ENCODE measurements at places on chromosomes 1 and 21.
A peak's percentile ranks its signal among the peaks of the same experiment; 100 is the strongest.

DNA sequence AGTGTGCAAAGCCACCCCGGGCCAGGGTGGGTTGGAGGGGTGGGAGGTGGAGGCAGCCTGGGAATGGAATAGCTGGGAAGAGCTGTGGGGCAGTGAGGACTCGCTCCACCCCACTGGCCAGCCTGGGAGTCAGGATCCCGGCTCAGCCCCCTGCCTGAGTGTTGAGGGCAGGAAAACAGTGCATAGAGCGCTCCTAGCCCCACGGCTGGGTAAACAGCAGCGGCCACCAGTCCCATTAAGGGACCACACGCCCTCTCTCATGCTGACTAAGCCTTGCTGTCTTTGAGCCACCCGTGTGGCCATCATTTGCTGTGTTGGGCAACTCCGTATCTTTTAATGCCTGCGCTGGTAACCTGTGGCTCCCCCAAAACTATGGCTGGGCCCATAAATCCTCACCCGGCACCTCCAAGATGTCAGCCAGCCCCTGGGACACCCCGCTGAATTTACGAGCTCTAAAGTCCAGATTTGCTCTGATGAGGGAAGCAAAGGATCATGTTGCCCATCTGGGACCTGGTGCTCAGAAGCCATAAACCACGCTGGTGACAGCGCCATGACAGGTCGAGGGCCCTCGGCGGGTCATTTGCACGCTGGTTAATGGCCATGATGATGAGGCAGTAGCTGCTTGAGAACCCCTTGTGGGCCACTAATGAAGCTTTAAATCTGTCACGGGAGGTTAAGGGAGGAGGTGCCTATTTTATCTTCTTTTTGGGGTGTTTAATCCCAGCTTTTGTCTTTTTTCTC is 34.9 kb downstream of the SYF2 start:
- no peak for DNase-seq

DNA sequence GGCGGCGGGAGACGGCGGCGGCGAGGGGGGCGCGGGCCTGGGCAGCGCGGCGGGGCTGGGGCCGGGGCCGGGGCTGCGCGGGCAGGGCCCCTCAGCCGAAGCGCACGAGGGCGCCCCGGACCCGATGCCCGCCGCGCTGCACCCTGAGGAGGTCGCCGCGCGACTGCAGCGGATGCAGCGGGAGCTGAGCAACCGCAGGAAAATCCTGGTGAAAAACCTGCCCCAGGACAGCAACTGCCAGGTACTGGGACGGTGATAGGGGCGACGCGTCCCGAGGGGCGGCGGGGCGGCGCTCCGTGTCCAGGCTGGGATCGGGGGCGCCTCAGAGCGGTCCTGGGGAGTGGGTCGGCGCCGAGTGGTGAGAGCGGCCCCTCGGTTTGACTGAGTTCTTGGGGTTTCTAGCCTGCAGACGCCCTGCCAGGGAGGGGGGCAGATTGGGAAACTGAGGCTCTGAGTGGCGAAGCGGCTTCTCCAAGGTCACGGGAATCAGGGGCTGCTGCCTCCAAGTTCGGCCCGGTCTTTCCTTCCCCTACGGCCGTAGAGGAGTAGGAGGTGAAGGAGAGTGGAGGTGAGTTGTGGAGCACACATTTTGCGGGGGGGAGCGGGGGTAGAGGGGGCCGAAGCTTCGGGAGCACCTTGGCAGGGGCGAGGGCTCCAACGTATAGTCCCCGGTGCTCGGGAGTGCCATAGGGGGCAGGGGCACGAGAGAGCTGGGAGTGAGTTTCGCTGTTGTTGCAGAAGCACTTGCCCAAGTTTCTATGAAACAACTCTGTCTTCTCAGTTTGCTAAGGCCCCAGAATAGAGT is 508 bp downstream of the RAVER2 start:
- DNase-seq: peak; percentile 46

DNA sequence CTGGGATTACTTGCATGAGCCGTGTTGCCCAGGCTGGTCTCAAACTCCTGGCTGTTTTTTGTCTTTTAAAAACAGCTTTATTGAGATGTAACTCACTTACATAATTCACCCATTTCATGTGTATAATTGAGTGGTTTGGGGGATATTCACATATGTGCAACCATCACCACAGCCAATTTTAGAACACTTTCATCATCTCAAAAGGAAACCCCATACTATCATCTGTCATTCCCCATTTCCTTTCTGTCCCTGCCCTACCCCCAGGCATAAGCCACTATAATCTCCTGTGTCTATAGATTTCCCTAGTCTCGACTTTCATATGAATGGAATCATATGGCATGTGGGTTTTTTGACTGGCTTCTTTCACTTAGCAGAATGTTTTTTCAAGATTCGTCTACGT is 43.3 kb downstream of the GPR137B start:
- no peak for DNase-seq

DNA sequence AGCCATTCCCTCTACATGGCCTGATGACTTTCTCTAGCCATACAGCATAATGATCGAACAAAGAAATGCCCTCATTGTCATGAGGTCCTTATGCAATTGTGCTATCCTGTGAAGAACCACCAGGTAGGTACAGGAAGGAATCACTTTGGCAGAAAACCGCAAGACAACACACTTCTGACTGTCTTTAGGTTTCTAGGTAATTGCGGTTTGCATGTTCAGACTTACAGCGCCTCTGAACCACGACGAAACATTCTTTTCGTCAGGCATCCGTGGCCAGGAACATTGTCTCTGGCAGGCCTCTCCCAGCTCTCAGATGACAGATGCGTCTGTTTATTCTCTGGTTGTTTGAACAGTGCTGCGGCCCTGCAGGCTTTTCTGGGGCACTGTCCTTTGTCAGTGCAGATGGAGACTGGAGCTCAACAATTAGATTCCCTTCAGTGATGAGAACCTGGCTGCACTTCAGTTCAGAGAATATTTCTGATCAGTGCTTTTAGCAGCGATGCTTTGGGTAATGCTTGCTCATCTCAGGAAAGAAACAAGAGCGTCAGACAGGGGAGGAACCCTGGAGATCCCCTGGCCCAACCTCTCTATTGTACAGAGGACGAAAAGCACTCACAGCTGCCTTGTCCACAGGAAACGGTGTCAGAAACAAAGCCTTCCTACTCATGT is 63.4 kb downstream of the B3GALT5 start:
- DNase-seq: peak; percentile 19

DNA sequence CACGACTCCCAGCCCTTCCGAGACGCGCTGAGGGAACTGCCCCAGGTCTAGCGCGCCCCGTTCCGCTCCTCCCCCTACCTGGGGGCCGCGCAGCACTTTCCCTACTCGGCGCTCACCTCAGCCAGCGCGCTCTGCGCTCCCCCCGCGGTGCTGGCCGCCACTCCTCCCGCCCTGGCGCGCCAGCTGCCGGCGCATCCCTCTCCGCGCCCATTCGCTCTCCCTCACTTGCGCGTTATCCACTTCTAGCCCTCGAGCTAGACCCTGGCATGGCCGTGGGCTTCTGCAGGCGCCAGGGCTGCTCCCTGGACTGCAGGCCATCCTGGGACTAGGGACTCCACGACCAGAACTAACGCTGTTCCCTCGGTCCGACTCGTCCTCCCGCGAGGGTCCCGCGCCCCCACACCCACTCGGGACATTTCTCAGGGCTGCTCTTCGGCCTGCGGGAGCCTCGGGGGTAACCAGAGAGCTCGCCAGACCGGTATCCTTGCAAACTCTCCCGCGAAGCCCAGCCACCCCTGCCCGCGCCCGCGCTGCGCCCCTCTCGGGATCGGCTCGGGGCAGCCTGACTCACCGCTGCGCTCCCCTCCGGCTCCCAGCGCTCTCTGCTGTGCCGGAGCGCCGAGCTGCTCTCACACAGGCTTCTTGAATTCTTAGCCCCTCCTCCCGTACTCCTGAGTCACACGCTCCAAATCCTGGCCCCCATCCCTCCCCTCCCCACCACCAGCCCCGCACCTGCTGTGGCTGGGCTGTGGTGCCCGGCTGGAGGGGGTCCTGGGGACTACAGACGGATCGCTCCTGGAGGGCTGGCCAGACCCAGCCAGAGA is at the start of gene NGF:
Gene NGF, minus strand, starts transcription at position 617 of the 824 bp plus-strand sequence. CDS start 51,454 bp downstream, outside the sequence.
- DNase-seq: peak; percentile 73

DNA sequence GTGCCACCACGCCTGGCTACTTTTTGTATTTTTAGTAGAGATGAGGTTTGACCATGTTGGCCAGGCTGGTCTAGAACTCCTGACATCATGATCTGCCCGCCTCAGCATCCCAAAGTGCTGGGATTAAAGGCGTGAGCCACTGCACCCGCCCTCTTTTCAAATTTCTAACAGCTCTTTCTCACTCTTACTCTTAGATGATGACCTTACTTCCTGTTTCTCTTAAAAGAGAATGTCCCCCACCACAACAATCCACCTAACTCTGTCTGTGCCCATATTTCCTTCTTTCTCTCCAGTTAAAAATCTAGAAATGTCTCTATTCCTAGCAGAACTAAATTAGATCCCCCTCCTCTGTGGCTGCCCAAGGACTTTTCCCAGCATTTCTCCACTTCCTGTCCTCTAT is 46.6 kb upstream of the RGS2 start:
- no peak for DNase-seq

- no peak for DNase-seq
These were observed 170.7 kb downstream of the NEGR1 start for GRCh38 chr1:72111662-72112061.

GRCh38 chr1:2951856-2952255 is 69.4 kb upstream of the ACTRT2 start:
- no peak for DNase-seq

DNA sequence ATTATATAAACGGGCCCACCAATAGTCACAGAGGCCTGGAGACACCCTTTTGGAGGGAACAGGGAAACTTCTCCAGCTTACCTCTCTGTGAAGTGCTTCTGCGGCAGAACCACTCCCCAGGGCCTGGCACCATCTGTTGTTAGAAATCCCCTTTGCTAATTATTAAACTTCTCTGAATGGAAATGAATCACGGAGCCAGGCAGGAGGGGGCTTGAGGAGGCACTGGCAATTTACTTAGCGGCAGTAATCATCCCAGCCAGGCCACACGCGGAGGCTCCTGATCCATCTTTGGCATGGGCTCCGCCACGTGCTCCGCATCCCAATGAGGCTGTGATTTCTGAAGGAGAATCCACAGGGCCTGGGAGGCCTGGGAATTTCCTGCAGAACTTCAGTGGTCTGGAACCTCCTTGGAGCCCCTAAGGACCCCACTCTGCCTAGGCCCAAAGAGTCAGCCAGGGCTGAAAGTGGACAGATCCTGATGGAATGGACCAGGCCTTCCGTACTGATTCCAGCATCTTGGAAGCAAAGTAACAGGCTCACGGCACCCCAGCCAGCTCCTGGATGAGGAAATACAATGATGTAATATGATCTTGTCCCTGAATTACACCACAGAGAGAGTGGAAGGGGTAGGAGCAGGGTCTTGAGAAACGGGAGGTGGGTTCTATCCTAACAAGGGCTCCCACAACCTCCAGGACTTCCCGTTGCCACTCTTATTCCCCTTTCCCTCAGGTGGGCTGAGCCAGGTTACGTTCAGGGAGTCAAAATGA is 62.3 kb downstream of the GRIK3 start:
- no peak for DNase-seq

- no peak for DNase-seq
These were observed 125.3 kb upstream of the HMGB4 start for GRCh38 chr1:33738536-33738935.

- peak; percentile 33 for DNase-seq
These were observed 34.4 kb downstream of the PALMD start for GRCh38 chr1:99680270-99680669.

GRCh38 chr1:13832536-13832935 is 132.5 kb downstream of the PRDM2 start:
- no peak for DNase-seq

DNA sequence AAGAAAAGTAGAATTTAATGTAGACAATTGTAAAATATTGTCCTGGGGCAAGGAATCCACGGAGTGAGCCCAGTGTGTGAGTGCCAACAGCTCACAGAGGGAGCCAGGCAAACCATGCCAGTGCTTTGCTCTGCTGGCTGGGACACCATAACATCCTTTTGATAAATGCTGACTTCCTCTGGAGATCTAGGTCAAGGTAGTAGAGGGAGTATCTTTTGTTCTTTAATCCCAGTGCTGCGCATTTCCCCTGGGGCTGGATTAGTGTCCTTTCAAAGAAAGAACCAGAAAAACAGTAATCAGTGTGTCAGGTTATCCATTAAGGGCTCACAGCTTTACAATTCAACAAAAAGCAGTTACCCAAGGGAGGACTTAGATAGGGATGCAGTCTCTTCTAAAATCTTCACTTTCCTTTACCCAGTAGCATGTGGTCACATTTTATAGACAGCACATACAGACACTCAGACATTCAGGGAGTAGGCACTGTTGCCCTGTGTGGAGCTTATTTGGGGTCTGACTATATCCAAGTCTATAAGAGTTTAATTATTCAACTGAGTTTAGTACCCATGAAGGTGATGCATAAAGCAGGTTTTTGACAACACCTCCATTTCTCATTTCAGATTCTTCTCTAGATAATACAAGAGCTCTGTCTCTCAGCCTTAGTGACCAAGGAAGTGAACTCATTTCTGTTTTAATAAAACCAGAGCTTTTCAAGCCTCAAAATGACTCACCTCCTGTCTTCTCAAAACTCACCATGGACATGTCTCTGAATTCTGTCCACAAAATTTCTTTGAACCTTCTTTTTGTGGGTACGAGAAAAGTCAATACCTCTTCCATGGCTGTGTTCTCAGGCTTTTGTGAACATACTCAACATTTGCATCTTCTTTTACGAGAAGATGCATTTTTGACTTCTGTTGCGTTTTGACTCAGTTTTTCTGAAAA is 215.3 kb downstream of the BRINP2 start:
- peak; percentile 51 for DNase-seq

GRCh38 chr1:245589906-245590305 is 435.1 kb downstream of the KIF26B start:
- DNase-seq: no peak

DNA sequence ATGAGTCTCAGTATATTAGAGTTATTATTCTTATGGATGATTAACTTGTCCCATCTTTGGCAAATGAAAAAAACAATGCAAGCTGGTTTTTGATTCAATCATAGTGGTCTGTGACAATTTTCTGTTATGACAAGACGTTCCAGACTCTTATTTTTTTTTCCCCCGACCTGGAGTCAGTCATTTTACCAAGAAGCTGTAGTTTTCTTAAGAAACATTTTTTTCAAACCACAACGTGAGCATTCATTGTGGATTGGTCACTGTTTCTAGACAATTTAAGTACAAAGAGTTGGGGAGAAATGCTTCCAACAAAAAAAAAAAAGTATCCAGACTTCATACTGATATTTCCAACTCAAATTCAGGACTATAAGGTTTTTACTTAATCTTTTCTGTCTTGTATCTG is 8.0 kb upstream of the ANGPTL3 start:
- DNase-seq: peak; percentile 31

GRCh38 chr1:91730801-91731732 is 154.9 kb downstream of the TGFBR3 start:
- DNase-seq: peak; percentile 90

- DNase-seq: no peak
These were observed 8.5 kb downstream of the IL23R start for GRCh38 chr1:67174716-67175284.
